ENCODE measurements at places on chromosomes 5 and 9.

DNA sequence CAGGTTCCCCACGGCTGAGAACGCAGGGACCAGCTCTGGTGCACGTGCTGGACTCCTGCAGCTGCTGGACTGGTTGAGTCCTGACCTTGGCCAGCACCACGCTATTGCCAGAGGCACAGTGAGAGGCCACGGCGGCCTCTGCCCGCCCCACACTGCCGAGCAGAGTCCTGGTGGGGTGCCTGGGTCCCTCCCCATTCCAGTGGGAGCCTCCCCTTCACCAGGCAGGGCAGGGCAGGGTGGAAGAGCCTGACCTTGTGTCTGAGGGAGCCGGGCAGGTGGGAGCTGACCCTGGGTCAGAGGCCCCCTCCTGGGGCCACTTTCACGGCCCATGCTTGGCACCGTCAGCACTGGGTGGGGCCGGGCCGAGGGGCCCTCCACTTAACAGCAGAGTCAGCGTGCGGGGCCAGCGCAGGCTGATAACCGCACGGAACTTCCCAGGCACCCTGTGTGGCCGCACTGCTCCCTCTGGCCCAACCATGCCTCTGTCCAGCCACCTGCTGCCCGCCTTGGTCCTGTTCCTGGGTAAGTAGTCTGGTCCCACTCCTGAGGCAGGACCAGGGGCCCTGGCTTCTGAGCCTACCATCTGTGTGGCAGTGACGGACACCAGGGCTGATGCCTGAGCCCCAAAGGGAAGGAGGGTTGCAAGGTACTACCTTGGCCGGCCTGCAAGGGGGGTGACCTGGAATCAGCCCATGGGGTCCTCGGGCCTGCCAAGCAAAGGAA, at the start of gene MAMDC4:
MAMDC4 (plus strand) TSS at position 406 of the 723 bp plus-strand sequence; CDS start at position 477, 71 bp downstream.
- H3K36me3 ChIP-seq = peaks cover 4% of the 10 kb centered on the region
- H3K4me3 ChIP-seq = no peak within 1 kb of the TSS
- H3K27ac ChIP-seq = no peak within 1 kb of the TSS
- peaks cover 7% of the 10 kb centered on the region for H3K4me1 ChIP-seq

DNA sequence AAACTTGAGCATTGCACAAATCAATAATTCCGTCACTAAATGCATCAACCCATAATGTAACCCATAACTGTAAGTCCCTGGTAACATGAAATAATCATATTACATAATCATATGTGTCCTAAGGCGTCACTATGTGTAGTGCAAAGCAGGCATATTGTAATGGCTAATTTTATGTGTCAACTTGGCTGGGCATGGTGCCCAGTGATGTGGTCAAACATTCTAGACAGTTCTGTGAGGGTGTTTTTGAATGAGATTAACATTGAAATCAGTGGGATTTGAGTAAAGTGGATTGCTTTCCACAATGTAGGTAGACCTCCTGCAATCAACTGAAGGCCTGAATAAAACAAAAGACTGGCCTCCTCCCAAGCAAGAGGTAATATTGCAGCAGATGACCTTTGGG, 794.4 kb upstream of the ACO1 start:
- H3K4me1 ChIP-seq = no peaks in the 10 kb centered on the region
- H3K27me3 ChIP-seq = no peaks in the 10 kb centered on the region
- no peaks in the 10 kb centered on the region for H3K36me3 ChIP-seq
- DNase-seq = no peak
- H3K4me3 ChIP-seq = no peak overlapping the region

DNA sequence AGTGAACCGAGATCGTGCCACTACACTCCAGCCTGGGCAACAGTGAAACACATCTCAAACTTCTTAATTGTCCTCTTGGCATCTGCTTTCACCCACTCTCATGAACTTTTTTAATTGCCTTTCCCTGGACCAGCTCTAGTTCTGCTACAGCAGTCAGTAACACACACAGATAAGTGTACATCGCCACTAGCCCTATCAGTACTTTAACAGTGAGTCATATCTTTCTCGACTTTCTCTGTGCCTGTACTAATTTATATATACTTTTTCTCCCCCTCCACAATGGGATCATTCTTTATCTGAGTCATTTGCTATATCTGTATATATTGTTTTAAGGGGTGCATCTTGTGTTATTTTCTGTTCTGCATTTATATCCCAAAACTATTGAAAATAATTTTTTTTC, 6.7 kb downstream of the CDC37L1 start:
- H3K36me3 ChIP-seq = peaks cover 4% of the 10 kb centered on the region
- H3K27me3 ChIP-seq = no peaks in the 10 kb centered on the region
- no peak for DNase-seq
- peaks cover 12% of the 10 kb centered on the region for H3K4me1 ChIP-seq
- H3K4me3 ChIP-seq = no peak overlapping the region
- 0 out of 2 replicates have a peak overlapping the region, but pooled peaks have one; percentile 7 for H3K27ac ChIP-seq

DNA sequence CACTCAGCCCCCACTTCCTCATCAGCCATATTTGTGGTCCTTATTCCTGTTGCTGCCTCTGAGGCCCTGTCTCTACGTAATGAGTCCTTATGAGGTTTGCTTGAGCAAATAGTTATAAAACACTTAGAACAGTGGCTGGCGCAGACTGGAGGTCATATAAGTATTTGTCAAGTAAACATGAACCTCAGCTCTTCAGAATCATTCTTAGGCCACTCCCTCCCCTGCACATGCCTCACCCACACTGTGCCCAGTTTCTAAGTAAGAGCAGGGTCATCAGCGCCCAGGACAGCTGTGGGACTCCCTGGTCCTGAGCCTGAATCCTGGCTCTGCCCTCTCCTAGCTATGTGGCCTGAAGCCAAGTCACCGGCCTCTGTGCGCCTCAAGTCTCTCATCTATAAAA, 4.0 kb downstream of the ST6GALNAC4 start:
- DNase-seq = no peak
- H3K27ac ChIP-seq = peak overlapping the region; percentile 9
- H3K4me3 ChIP-seq = no peak overlapping the region

DNA sequence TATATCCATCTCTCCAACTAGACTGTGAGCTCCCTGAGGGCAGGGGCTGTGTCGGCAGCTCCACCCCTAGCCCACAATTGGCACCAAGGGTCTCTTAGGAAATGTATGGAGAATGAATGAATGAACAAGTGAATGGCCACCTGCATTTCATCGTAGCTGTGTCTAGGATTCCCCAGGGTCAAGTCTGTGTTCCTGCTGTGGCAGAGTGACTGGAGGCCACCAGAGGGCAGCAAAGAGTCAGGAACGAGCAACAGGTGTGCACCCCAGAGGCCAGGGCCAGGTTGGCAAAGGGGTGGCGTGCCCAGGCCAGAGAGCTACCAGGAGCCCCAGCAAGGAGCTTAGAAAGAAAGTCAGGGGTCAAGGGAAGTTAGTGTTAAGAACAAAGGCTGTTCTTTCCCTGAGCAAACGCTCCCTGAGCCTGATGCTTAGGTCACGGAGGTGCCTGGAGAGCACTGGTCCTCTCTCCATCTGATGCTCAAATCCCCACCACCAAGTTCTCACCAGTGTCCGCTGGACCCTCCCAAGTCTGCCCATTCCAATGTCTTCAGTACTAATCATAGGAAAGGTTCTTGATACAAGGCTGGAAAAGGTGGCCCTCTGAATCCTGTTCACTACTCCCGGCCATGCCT, 160.7 kb downstream of the PAX5 start:
- no peak overlapping the region for H3K4me3 ChIP-seq
- H3K36me3 ChIP-seq = peaks cover 39% of the 10 kb centered on the region
- H3K27ac ChIP-seq = no peak overlapping the region
- no peaks in the 10 kb centered on the region for H3K27me3 ChIP-seq

DNA sequence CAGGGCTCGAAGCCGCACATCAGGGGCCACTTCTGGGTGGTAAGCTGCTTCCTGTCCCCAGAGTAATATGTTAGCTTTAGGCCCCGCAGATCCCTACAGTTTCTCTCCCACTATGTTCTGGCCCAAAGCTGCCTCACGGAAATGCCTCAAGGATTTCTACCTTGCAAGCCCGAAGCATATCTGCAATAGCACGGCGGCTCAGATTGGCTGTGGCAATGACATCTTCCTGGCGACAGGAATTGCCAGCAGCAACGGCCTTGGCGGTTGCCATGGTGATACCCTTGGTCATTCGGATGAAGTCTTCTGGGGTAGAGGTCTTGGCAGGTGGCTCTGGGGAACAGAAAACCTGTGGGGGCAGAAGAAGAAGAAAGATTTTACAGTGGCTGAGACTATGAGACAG, 10.3 kb upstream of the TPM2 start:
- DNase-seq = no peak
- no peak overlapping the region for H3K27ac ChIP-seq
- H3K4me3 ChIP-seq = no peak overlapping the region
- no peaks in the 10 kb centered on the region for H3K27me3 ChIP-seq
- H3K36me3 ChIP-seq = peaks cover 54% of the 10 kb centered on the region
- no peaks in the 10 kb centered on the region for H3K4me1 ChIP-seq

- no peak overlapping the region for H3K4me3 ChIP-seq
- no peak overlapping the region for H3K27ac ChIP-seq
- no peaks in the 10 kb centered on the region for H3K27me3 ChIP-seq
- no peak for DNase-seq
- no peaks in the 10 kb centered on the region for H3K4me1 ChIP-seq
- H3K36me3 ChIP-seq = no peaks in the 10 kb centered on the region
These were observed 41.1 kb downstream of the ISOC1 start for GRCh38 chr5:129135633-129136032.

GRCh38 chr9:89821081-89821480, 216.3 kb downstream of the GADD45G start:
- no peaks in the 10 kb centered on the region for H3K27me3 ChIP-seq
- H3K27ac ChIP-seq = no peak overlapping the region
- peaks cover 5% of the 10 kb centered on the region for H3K4me1 ChIP-seq
- H3K4me3 ChIP-seq = no peak overlapping the region
- no peak for DNase-seq

DNA sequence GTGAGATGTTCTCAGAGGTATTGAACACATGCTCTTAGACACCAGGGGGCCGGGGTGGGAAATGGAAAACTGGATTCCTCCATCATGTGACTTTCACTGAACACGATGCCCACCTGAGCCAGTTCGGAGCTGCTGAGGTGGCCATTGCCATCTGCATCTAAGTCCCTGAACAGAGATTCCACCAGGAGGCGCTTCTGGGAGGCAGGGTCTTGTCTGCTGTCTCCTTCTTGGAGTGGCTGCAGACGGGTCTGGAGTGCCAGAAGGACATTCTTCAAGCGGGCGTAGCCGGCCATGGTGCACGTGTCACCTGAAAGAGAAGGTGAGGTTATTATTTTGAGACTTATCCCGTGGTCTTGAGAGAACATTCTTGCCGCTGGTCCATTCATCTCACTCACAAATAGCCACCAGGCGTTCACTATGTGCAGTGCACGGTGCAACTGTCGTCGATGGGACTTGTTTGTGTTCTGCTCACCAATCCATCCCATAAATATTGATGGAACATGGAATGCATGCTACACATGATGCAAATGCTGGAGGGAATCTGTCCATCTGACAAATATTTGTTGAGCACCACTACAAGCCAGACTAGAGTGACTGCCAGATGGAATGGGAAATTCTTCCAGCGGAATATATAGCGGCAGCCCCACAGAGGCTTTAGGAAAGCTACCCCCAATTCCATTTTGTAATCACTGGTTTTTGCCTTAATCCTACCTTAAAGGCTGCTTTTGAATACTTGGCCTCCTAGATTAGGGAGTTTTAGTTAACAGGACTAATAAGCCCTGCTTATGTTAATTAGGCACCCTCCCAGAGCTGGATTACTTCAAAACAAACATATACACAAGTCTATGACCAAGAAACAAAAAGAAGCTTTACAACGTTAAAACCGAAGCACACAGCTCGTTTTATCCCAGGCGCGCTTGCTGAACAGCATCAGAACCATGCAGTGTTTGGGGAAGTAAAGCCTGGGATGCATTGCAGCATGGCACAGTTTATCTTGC, 264.8 kb downstream of the HSPA4 start:
- no peaks in the 10 kb centered on the region for H3K27me3 ChIP-seq
- H3K4me1 ChIP-seq = peaks cover 8% of the 10 kb centered on the region
- H3K27ac ChIP-seq = no peak overlapping the region
- DNase-seq = no peak

DNA sequence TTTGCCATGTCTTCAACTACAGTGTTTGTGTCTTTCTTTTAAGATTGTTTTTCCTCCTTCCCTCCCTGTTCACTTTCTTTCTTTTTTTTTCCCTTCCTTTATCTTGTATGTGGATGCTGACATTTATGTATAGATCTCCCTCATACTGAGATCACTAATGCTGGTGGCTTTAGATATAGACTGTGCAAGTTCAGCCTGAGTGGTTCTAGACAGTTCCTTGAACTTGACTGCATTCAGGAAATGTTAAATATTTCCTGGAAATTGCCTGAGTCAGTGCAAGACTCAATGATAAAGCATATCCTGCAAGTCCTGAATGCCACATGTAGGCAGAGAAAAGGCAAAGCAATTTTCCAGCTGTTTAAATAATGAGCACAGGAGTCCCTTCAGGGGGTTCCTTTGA, 182.5 kb upstream of the NR3C1 start:
- no peak overlapping the region for H3K27ac ChIP-seq
- no peak overlapping the region for H3K4me3 ChIP-seq
- H3K36me3 ChIP-seq = no peaks in the 10 kb centered on the region

DNA sequence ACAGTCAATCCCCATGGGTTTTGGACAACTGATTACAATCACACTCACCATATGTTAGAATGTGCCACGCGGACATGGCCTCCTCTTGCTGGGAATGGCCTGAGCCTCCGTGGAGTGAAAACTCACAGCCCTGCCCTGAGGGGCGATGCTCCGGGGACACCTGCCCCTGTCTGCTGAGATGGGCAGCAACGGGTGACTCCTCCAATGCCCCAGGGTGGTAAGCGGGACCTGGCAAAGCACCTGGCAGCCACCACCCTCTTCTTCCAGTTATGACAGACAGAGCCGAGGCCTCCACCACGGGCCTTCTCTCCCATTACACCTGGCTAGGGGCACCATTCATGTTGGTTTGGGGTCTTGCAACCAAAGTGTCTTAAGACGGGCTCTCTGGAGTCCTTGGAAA, 94.9 kb upstream of the COL5A1 start:
- H3K4me1 ChIP-seq = no peaks in the 10 kb centered on the region
- H3K27ac ChIP-seq = no peak overlapping the region
- H3K4me3 ChIP-seq = no peak overlapping the region
- H3K36me3 ChIP-seq = no peaks in the 10 kb centered on the region
- H3K27me3 ChIP-seq = no peaks in the 10 kb centered on the region

DNA sequence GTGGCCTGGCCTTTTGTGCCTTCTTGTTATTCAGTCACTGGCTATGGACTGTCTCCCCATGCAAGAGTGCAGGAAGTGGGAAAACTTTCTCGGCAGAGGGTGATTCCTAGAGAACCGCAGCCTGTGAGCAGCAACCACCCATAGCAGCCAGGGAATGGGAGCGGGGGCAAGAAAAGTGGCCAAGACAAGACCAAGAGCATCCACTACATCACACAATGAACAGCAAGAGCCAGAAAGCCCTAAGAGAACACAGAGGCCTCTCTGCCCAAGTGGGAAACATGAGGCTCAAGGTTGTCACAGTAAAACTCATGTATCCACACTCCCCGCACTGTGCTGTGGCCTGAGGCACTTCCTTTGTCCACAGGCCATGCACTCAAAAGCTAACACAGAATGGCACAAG, 129.1 kb upstream of the FSTL4 start:
- no peak overlapping the region for H3K4me3 ChIP-seq
- no peak overlapping the region for H3K27ac ChIP-seq
- DNase-seq = no peak
- H3K36me3 ChIP-seq = no peaks in the 10 kb centered on the region
- no peaks in the 10 kb centered on the region for H3K27me3 ChIP-seq

Measured in GM12878 (cell line).